Stromal cell of bone marrow (primary cell): ENCODE measurements at places on chromosomes 3 and 15.

- peak; percentile 28 for DNase-seq
Measured at GRCh38 chr15:101807345-101807945, 4.1 kb downstream of the OR4F6 start.

- no peak for DNase-seq
Measured at GRCh38 chr3:10273702-10274305, 18.9 kb downstream of the GHRL start.

DNA sequence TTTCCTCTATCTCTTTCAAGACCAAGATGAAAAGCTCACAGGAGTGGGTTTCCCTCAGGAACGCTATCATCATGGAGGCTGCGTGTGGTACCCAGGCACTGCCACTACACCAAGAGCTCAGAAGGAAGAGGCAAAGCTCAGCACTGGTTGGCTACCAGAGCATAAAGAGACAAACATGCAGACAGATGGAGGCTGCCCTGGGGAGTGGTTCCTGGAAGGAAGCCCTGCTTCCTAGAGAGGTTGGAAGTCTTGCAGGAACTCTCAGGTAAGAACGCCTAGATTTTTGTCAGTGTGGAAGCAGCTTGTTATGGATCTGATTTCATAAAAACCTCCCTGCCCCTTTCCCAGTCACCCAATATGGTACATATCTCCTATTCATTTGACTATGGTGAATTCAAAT lies 49.9 kb upstream of the ADCY5 start:
- DNase-seq, result no peak

- peak; percentile 5 for DNase-seq
Measured at GRCh38 chr15:73052653-73053397, 562 bp downstream of the NEO1 start.

DNA sequence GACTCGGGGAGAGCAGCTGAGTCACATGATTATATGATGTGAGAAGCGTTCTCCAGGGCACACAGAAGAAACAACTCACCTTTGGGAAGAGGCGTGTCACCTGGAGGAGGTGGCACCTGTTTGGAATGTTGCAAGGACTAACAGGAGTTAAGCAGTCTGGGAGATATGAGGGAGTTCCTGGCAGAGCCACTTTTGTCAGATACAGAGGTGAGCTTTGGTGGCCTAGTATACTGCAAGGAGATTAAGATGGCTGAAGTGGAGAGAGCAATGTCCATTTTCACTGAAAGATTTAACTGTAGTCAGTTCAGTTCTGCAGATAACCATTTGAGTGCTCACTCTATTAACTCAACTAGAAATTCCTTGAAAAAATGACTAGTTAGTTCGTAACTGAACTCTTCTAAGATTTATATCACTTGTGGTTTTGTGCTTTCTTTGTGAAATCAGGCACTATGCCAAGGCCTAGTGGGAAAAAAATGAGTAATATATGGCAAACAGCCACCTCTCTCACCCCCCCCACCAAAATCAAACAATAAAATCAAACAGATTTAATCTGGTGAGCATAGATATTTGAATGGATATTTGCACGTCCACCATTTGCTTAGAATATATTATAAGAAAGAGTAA lies 61.3 kb downstream of the CRYBG3 start:
- DNase-seq, result peak; percentile 33

DNA sequence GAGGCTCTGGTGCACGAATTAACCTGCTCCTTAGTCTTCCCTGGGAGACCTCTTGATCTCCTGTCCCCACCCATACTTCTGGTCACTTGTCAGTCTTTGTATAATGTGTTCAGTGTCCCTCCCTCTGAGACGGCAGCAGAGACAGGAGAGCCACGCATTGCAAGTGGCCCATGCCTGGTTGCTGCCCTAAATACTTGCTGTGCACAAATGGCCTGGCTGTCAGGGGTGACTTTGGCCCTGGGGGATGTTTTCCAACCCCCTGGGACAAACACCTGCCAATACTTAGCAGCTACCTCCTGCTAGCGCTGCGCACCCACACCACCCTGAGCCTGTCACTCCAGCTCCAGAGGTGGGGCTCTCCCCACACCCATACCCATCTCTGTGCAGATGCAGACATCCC lies 17.2 kb downstream of the KLF13 start:
- DNase-seq, result no peak

DNA sequence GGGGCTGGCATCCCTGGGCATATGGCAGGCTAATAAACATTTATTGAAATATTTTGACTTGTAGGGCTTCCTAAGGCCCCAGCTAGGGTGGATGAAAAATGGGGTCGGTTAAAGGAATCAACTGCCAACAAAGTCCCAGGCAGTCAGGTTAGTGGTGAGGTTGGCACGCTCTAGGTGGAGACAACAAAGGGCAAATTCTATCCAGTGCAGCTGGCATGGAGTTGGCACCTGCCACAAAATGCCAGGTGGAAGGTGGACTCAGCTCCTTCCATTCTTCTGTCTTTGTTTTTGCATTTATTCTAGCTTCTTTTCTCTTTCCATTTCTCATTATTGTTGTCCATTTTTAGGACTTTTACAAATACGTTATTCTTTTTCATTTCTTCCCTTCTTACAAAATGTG lies 31.0 kb downstream of the LCMT2 start:
- no peak for DNase-seq

DNA sequence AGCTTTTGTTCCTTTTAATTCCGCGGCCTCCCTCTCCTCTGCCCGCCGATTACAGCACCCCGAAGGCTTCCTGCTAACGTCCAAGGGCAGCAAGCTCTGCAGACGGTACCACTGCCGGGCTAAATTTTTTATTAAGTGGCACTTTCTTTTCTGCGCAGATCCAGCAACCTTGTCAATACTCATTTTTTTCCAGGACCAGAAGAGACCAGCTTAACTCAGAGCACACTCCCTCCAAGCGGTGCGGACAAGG lies 542 bp upstream of the MEIS2 start:
- DNase-seq, result no peak

- peak; percentile 9 for DNase-seq
Measured at GRCh38 chr3:42497009-42497731, 5.3 kb upstream of the VIPR1 start.

GRCh38 chr3:195245531-195245951 lies 25.4 kb downstream of the XXYLT1 start:
- no peak for DNase-seq

DNA sequence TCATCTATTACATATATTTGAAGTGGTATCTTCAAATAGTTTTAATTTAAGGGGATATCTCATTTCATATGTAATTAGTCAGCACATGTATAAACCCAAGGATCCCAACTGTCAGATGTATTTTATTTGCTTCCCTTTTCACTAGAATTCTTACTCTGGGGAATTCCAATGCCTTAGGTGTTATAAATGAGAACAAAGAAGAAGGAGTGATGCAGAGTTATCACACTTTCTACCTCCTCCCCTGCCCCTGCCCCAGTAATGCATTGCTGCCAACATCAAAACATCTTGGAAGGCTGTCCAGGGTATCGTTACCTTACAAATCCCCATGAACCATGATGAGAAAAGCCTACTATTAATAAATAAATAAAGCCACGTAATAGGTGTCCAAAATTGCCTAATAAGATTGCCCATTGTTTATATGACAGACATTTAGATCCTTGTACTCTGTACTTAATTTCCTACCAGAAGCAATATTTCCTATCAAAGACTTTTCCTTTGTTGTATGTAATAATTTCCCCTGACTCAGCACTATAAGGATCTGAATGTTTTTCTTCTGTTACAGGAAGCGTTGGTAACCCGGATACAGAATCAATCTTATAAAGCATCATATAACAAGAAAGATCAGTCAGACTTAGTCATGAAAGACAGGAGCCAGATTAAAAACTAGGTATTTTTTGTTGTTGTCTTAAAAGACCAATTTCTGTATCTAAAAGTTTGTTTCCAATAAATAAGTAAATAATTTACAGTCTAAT lies 38.8 kb downstream of the CBLB start:
- peak; percentile 59 for DNase-seq

GRCh38 chr15:55907797-55908196 lies 85.6 kb downstream of the NEDD4 start:
- peak; percentile 94 for DNase-seq

DNA sequence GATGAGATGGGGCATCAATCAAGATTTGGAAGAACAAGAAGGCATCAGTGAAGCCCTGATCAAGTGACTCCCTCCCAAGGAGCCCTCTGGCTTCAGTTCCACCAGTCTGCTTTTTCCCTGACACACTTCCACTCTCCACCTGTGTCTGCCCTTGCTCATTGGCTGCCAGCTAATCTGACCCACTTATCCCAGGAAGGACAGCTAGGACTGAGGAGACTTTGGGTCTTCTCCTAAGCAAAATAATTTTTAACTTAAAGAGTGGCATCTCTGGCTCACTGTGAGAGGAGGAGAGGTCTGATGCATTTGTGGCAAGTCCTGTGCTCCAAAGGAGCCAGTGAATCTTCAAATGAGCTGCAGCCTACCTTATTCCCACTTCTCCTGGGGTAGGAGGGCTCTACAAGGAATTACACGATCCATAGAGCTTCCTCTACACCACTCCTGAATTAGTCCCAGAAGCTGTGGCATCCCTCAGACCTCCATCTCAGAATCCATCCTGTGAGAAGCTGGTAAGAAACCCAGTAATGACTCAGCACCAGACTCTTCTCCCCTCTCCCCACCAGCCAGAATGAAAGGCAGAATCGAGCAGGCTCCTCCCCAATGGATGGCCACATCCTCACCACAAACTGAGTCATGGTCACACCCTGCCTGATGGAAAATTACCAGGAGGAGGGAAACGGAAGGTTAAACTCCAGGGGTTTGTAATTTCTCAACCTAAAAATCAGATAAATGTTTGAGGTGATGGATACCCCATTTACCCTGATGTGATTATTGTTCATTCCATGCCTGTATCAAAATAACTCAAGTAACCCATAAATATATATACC lies 6.3 kb upstream of the PKM start:
- peak; percentile 99 for DNase-seq

DNA sequence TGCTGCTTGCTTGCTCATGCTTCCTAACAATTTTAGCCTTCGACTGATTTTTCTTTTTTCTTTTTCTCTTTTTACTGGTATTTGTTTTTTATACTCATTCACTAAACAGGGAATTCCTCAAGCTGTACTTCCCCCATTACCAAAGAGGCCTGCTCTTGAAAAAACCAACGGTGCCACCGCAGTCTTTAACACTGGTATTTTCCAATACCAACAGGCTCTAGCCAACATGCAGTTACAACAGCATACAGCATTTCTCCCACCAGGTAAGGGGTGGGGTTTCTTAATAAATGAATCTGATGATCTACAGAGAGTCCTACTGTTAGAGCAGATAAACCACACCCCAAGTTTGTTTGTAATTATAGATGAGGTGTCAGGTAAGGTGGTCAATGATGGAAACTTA lies 178.8 kb downstream of the MBNL1 start:
- no peak for DNase-seq

- no peak for DNase-seq
Measured at GRCh38 chr3:13288732-13289718, 131.1 kb downstream of the NUP210 start.

GRCh38 chr15:29114221-29115092 lies 155.2 kb downstream of the NSMCE3 start:
- DNase-seq, result no peak

- DNase-seq, result no peak
Measured at GRCh38 chr15:48103647-48104046, 17.1 kb upstream of the SLC24A5 start.

DNA sequence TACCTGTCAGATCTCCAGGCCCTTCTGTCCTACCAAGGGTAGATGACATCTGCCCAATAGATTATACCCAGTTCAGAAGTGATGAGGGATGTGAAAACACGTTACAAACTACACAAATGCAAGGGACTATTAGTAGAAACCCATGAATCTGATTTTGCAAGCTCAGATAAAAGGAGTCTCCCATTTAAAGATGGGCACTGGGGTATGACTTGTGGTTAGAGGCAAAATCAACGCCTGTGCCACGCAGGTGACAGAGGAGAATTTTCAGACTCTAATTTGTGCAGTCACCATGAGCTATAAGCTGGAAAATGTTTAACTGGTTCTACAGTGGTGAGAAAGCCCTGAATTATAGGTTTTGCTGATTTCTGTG lies 184.4 kb upstream of the LPP start:
- DNase-seq, result no peak

GRCh38 chr3:169623971-169624370 lies 39.5 kb downstream of the MECOM start:
- no peak for DNase-seq

DNA sequence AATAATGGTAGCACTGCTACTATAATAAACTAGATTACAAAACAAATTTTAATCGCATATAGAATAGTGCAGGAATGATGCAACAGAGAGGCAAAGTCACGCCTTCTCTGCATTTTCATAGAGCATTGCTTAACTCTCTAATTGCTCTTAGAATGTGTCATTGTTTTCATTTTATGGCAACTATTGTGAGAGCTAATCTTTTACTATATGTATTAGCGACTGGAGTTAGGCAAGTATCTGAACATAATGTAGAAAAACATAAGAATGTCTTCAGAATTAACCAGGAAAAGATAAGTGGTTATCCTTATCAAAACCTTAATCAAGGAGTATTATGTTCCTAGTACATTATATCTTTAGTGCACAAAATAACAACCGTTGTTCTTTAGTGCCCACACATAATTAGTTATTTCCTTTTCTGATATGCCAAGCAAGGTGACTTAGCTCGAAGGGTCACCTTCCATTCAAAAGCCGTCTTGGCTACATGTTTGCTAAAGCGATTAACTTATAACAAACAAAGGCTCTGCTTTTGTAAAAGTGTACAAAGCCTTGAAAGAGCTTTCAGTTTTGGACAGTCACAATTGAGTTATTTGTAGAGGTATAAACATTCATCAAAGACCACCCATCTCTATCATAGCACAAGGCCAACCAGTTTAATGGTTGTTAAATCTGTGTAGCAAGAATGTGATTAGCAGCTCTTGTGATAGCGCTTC lies 1328.9 kb downstream of the ROBO2 start:
- no peak for DNase-seq
